Thoracic aorta (tissue), 2 donors: ENCODE measurements at places on chromosomes 6 and 20. TPM values are rescaled to one million over a fixed set of nuclear protein-coding genes. Genes with fewer than 3 reads are reported as not detected.

Gene THBD
- total RNA-seq = 266 TPM

Gene COL9A3
- total RNA-seq = 0.54 TPM

Gene PSORS1C2
- not detected for total RNA-seq

Gene SPTLC3
- 4.5 TPM for total RNA-seq

Gene EIF6
- 46.2 TPM for total RNA-seq

Gene MAP7
- 6.9 TPM for total RNA-seq

DNA sequence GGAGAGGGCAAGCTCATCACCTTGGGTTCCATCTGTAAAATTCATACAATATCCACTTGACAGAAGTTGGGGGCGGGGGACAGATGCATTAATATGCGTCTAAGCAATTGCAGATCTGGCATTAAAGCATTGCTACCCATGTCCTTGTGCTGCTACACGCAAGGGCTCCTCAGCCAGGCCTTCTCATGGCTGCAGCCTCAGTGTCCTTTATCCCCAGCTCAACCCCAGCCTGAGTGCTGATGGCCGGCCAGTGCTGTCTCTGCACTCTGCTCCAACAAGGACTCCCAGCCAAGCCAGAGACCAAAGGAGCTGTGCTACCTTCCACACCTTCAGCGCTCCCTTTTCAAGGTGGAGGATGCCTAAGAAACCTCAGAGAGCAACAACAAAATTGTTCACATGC lies 188.5 kb upstream of the STXBP5 start:
- no peak for DNase-seq
- no peaks in the 10 kb centered on the region for H3K36me3 ChIP-seq
- no peaks in the 10 kb centered on the region for H3K4me1 ChIP-seq
- no peaks in the 10 kb centered on the region for H3K27me3 ChIP-seq
- no peak overlapping the region for H3K4me3 ChIP-seq

- peak overlapping the region; percentile 27 for H3K27ac ChIP-seq
- H3K27me3 ChIP-seq = no peaks in the 10 kb centered on the region
- H3K4me3 ChIP-seq = no peak overlapping the region
- H3K36me3 ChIP-seq = peaks cover 16% of the 10 kb centered on the region
- no peak for DNase-seq
- H3K4me1 ChIP-seq = peaks cover 23% of the 10 kb centered on the region
These were observed 19.5 kb downstream of the LRRN4 start for GRCh38 chr20:6034134-6034969.

GRCh38 chr6:130307752-130308361 lies 58.0 kb upstream of the TMEM200A start:
- H3K27ac ChIP-seq = no peak overlapping the region
- DNase-seq = no peak
- H3K4me1 ChIP-seq = no peaks in the 10 kb centered on the region

- H3K27me3 ChIP-seq = no peaks in the 10 kb centered on the region
- no peak overlapping the region for H3K27ac ChIP-seq
- H3K4me3 ChIP-seq = no peak overlapping the region
- DNase-seq = no peak
- H3K4me1 ChIP-seq = peaks cover 20% of the 10 kb centered on the region
These were observed 187.4 kb downstream of the TENT5A start for GRCh38 chr6:81565071-81565470.

- H3K4me1 ChIP-seq = peaks cover 10% of the 10 kb centered on the region
- H3K27ac ChIP-seq = no peak overlapping the region
- H3K4me3 ChIP-seq = no peak overlapping the region
- H3K27me3 ChIP-seq = no peaks in the 10 kb centered on the region
- DNase-seq = no peak
These were observed 4.7 kb downstream of the MRPS18A start for GRCh38 chr6:43682724-43683429.

DNA sequence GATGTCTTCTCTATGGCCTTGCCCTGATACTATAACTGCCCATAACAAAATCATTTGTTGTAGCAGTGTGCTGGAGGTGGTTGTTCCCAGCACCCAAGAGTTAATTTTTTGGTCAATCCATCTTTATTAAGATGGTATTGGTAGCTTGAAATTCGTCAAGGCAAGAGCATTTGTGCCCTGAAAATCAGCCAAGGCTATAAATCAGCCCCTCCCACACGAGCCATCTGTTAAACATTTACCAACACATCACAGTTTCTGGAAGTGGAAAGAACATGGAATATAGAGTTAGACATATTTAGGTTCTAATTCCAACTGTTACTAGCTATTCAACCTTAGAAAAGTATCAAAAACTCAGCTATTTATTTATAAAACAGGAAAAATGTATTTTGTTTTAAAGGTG lies 888.4 kb upstream of the GJE1 start:
- DNase-seq = no peak
- no peaks in the 10 kb centered on the region for H3K36me3 ChIP-seq
- H3K4me3 ChIP-seq = no peak overlapping the region
- no peaks in the 10 kb centered on the region for H3K27me3 ChIP-seq
- no peak overlapping the region for H3K27ac ChIP-seq
